ENCODE measurements at places on chromosomes 16 and 17.
A peak's percentile ranks its signal among the peaks of the same experiment; 100 is the strongest.

DNA sequence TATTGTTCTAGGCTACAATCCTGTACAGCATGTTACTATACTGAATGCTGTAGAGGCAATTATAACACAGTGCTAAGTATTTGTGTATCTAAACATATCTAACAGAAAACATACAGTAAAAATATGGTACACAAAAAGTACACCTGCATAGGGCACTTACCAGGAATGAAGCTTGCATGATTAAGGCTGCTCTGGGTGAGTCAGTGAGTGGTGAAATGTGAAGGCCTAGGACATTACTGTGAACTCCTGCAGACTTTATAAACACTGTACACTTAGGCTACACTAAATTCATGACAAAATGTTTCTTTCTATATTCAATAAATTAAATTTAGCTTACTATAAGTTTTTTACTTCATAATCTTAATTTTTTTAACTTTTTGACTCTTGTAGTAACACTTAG lies 37.1 kb downstream of the AMFR start:
- no peak for DNase-seq

- DNase-seq: no peak
These were observed 716.3 kb downstream of the MAF start for GRCh38 chr16:78884204-78884603.

DNA sequence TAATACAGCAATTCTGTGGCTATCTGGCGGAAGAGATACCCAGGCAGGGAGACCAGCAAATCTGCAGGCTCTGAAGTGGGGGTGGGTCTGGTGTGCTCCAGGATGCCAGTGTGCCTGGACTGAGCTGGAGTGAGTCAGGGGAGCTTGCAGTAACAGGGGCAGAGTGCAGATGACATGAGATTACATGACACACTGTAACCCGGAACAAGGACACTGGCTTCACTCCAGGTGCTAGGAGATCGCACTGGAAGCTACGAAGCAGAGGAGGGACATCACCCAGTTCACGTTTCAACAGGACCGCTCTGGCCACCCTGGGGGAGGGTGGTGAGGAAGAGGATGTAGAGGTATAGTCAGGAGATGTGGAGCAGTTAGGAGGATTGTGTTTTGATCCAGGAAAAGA lies 475.6 kb downstream of the CDH13 start:
- no peak for DNase-seq

DNA sequence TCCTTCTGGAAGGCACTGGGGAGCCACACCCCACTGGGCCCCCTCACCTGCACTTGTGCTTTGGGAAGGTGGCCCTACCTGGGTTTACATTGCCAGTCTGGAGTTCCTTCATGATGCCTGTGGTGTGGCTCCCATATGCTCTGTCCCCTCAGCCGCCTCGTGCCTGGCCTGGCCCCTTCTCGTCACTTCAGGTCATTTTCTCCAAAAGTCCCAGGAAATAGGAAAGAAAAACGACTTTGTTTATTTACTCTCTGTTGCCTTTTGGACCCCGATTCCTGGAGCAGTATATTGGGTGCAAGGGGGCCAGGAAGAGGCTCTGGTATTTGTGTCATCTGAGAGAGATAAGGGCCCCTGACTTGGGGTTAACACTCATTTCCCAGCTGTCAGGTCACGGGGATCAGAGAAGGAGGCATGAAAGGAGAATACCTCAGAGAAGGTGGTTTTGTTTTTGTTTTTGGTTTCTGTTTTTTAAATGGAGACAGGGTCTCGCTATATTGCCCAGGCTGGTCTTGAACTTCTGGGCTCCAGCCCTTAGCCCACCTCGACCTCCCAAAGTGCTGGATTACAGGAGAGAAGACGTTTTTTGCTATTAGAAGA lies 4.7 kb downstream of the SOCS3 start:
- no peak for DNase-seq

GRCh38 chr16:85752511-85753420 lies 1.9 kb upstream of the C16orf74 start:
- peak; percentile 66 for DNase-seq

Data from OCI-LY7 (cell line).